ENCODE measurements at places on chromosomes 6 and 20.

GRCh38 chr6:151617539-151617938, 123.7 kb downstream of the CCDC170 start:
- no peak for DNase-seq

DNA sequence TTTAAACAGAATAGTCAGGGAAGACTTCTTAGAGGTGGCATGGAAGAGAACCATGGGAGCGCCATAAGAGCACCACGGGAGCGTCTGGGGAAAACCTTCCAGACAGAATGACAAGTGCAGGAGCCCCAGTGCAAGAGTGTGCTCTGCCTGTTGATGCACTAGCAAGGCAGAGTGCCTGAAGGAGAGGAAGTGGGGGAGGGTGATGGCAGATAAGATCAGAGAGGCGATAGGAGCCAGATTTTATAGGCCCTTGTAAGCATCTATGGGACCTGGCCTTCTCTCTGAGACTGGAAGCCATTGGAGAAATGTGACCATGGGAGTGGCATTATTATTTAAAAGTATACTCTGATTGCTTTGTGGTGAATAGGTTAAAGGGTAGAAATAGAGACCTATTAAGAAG, 13.1 kb downstream of the FUCA2 start:
- no peak for DNase-seq

DNA sequence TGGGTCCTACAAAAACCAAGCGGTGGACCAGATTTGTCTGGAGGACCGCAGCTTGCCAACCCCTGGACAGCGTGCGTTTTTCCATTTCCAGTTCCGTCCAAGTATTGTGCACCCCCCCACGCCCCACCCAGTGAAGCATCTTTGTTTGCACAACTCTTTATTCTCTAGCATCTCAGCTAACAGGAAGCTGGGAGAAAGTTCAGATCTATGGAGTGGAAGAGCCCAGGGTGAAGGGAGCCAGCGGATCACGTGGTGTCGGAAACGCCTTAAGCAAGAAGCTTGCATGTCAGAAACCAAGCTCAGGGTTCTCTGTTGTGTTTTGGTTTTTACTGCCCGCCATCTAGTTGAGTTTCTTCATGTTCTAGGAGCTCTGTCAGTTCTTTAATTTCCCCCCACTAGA, 29.9 kb downstream of the ARID1B start:
- no peak for DNase-seq

DNA sequence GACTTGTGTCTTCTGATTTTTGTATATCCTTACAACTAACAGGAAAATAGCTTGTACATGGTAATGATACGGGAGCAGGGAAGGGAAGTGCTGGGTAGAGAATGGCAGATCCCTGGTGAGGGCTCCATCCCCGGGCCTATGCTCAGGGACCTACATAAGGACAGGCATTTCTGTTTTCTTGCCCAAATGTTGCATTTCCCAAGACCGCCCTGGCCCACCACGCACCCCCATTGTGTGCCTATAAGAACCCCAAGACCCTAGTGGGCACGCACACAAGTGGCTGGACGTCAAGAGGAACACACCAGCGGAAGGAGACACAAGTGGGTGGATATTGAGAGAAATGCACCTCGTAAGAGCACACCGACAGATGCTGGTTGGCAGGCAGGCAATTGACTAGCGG, 616.3 kb upstream of the MAN1A1 start:
- DNase-seq: no peak

GRCh38 chr20:13321416-13321815, 100.3 kb downstream of the ISM1 start:
- no peak for DNase-seq

GRCh38 chr6:140817176-140817575, 1315.5 kb upstream of the GJE1 start:
- no peak for DNase-seq

DNA sequence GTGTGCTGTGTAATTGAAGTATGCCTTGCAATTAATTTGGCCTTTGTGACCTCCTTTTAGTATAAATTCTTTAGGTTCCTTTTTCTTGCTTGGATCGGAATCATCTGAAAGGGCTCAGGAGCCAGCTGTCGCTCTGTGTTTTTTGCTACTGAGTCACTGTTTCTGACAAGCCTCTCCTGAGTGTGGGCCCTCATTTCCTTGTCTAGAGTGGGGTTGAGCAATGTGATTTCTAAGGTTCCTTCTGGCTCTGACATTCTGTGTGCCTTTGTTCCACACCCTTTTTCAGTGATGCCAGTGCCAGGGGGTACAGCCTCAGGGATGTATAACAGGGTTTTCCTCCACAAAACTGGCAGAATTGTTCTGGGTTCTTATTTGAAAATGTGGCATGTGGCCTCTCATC, 26.5 kb downstream of the DAAM2 start:
- DNase-seq: no peak

DNA sequence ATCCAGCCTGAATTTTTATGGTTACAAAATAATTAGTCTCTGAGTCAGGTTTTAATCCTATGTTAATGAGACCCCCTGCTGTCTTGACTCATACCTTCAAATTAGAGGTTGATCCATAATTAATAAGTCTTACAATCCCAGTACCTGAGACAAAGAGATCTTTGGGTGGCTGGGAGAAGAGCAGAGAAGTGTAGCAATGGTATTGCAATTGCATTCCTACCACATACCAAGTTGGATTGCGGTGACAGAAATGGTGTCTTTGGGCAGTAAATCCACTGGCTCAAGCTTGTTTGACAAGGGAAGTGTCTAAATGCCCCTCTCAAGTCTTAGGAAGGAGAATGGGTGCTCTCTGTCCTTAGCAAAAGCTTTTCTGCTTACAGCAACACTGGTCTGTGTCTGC, 150.4 kb downstream of the BTBD3 start:
- DNase-seq: no peak

DNA sequence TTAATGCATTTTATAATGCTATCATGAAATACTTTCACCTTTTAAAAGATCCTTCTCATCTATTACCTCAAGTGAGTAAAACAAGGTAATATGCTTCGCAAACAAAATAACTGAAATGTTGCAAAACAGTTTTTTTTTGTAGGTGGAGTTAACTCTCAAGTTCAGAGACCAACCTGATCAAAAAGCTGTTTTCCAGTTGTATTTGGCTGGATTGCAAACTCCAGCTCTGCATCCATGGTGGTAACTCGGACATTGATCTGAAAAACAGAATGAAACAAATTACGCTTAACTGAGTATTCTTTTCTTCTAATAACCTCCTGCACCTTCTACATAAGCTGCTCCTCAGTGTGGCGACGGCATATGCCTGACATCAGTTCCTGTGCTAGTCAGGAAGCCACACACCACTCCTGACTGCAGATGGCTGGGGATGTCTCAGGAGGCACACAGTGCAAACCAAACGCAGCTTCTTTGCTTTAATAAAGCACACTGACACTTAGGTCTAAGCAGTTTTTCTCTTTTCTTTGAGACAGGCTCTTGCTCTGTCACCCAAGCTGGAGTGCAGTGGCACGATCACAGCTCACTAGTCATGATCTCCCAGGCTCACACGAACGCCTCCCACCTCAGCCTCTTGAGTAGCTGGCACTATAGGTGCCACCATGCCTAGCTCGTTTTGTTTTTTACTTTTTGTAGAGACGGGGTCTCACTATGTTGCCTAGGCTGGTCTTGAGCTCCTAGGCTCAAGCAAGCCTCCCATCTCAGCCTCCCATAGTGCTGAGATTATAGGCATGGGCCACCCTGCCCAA, 29.9 kb downstream of the EZR start:
- no peak for DNase-seq

DNA sequence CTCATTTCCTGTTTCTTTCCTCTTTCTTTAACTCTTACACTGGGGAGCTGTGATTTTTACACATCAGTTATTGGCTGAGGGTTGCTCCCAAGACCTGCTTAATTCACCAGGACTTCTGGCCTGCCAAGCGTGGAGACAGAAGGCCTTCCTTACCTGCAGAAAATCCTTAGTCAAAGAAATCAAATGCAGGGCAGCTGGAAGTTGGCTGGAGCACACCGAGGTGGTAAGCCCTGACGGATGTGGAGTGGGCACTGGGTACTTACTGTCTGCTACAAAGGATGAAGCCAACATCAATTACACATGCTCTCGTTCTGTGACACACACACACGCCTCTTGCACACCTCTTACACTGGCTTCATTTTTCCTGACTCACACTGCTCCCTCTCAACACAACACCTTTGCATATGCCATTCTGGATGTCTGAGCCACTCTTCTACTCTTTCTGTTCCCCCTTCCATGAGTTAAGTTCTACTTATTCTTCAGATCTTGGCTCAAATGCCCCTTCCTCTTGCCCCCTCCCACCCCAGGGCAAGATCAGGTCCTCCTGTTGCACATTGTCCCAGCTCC, 61.6 kb downstream of the TTI1 start:
- DNase-seq: no peak

GRCh38 chr6:126633373-126633772, 293.5 kb downstream of the CENPW start:
- no peak for DNase-seq

DNA sequence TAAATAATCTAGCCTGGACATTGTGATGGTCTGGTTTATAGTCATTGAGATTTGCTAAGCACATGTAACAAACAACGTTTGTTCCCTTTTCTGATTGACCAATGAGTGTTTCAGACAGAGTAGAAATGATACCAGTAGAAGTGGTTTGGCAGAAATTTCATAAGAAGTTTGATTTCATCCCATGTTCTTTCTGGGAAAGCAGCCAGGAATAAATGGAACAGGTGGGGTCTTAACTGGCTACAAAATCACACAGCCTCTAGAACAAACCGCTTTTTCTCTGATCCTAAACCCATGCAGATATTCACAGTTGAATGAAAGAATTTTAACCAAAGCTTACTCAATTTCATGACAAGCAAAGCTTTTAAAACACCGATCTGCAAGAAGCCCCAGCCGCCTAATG, 227.5 kb downstream of the UST start:
- no peak for DNase-seq

- no peak for DNase-seq
These were observed 62.7 kb downstream of the DZANK1 start for GRCh38 chr20:18404172-18404571.

GRCh38 chr6:13708736-13709135, 2.9 kb downstream of the RANBP9 start:
- DNase-seq: no peak

GRCh38 chr20:53513168-53513488, 80.5 kb downstream of the ZNF217 start:
- no peak for DNase-seq

- DNase-seq: no peak
These were observed 32.6 kb upstream of the C20orf144 start for GRCh38 chr20:33629533-33629932.

DNA sequence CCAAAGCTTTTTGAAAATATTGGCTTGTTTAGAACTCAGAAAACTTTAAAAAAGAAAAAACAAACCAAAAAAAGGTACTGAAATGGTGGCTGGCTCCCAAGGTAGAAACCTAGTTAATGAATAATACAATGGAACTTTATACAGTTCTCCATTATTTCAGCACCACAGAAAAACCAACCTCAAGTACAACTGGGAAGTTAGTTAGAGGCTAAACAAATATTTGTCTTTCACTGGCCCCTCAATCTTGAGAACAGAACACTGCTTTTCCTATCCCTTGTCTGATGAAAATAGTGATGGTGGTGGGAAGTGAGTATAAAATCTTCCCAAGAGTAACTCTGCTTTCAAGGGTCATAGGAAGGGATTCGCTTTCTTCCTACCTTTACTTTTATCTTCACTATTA, 126.5 kb downstream of the REV3L start:
- no peak for DNase-seq

- DNase-seq: no peak
These were observed 27.3 kb downstream of the NR2E1 start for GRCh38 chr6:108193131-108193530.

GRCh38 chr6:160973311-160974250, 18.0 kb upstream of the MAP3K4 start:
- no peak for DNase-seq

DNA sequence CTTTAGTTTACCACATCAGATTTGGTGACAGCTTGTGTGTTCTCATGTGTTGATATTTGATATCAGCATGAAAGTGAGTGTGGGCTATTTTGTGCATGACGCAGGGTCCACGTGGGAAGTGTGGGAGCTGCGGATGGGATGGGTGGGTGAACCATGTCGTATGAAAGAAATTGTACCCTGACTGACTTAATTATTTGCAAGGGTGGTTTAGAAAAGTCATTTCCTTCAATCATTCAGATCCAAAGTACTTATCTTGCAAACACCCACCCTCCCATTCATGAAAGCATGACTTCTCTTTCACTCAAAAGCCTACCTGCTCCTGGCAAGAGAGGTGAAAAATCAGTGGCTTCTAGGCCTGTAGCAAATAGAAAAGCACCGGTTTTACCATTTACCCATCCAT, 91.8 kb upstream of the BACH2 start:
- no peak for DNase-seq
